Body of pancreas (tissue), 4 donors: ENCODE measurements at places on chromosomes 13 and 19.

DNA sequence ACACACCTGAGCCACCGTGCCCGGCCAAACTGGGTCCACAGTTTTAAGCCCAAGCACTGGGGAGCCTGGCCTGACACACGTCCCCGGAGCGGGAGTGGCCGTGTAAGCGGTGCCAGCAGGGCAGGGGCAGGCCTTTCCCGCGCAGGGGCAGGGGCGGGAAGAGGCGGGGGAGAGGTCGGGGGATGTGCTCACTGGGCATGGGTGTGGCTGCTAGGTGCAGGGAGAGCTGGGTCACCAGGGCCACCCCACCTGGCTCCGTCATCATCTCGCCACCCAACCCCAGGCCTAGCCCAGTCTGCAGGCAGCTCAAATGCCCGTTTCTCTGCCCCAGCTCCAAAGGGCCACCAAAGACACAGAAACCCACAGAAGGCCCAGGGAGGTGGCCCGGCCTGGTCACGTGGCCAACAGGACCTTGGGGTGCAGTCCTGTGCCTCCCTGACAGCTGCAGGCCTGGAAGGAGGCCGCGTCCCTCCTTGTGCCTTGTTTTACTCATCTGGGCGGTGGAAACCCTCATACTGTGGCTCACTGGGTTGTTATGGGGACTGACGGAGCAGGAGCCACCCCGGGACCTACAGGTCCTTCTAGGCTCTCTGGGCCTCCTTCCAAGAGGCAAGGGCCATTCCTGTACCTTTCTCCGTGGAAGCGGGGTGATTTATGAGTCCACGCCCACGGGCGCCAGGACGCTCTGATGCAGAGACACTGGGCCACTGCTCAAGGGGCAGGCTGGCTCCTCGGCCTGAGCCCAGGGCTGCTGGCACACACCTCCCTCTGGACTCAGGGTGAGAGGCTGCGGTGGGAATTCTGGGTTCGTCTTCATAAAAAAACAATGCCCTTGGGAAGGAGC is 27.7 kb downstream of the MAP2K2 start:
- no peak overlapping the region for H3K4me3 ChIP-seq
- no peaks in the 10 kb centered on the region for H3K4me1 ChIP-seq
- DNase-seq: no peak
- peaks cover 17% of the 10 kb centered on the region for H3K36me3 ChIP-seq
- no peaks in the 10 kb centered on the region for H3K27me3 ChIP-seq
- no peak overlapping the region for H3K27ac ChIP-seq

DNA sequence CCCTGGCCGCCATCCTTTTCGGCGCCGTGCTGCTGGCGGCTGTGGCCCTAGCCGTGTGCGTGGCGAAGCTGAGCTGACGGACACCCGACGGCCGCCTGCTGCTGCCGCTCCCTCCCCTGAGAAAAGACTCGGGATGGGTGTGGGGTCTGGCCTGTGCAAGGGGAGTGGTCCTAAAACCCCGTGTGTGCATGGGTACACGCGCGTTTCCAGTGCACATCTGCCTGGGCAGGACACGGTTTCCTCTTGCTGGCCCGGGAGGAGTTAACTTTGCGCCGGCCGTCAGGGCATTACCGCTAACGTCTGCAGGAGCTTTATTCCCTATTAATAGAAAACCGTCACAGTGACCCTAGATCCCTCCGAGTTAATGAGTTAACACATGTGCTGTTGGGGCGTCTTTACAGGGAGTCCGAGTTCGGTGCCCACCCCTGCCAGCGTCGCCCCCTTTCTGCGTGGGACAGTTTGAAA is 1.3 kb downstream of the RGS9BP start:
- no peak overlapping the region for H3K4me3 ChIP-seq
- no peaks in the 10 kb centered on the region for H3K36me3 ChIP-seq
- peaks cover 4% of the 10 kb centered on the region for H3K27me3 ChIP-seq
- H3K27ac ChIP-seq: no peak overlapping the region

DNA sequence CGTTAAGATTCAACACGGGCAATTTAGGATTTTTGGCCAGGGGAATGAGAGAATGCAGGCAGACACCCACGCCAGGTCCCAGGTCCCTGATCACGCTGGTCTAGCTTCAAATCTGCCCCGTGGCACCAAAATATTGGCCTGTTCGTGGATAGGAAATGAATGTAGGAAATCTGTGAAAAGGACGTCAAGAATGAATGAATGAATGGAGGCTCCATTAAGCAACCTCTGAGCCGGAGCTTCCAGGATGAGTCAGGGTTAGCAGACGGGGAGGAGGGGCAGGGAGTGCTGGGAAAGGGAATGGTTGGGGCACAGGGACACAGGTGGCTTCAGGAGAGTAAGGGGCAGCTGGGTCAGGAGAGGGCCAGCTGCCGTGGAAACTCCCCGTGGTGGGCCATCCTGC is 4.2 kb downstream of the SULT2B1 start:
- no peak for DNase-seq
- H3K4me1 ChIP-seq: peaks cover 29% of the 10 kb centered on the region
- no peaks in the 10 kb centered on the region for H3K36me3 ChIP-seq
- H3K4me3 ChIP-seq: no peak overlapping the region
- no peaks in the 10 kb centered on the region for H3K27me3 ChIP-seq
- H3K27ac ChIP-seq: no peak overlapping the region

- H3K4me3 ChIP-seq: no peak overlapping the region
- H3K4me1 ChIP-seq: no peaks in the 10 kb centered on the region
- DNase-seq: no peak
- H3K27me3 ChIP-seq: no peaks in the 10 kb centered on the region
- H3K27ac ChIP-seq: no peak overlapping the region
- no peaks in the 10 kb centered on the region for H3K36me3 ChIP-seq
Measured at GRCh38 chr13:111239764-111240670, 80.4 kb upstream of the TEX29 start.

- no peaks in the 10 kb centered on the region for H3K4me1 ChIP-seq
- no peak overlapping the region for H3K27ac ChIP-seq
- H3K36me3 ChIP-seq: no peaks in the 10 kb centered on the region
- DNase-seq: no peak
Measured at GRCh38 chr13:89393758-89394304, 1722.7 kb downstream of the SLITRK5 start.

DNA sequence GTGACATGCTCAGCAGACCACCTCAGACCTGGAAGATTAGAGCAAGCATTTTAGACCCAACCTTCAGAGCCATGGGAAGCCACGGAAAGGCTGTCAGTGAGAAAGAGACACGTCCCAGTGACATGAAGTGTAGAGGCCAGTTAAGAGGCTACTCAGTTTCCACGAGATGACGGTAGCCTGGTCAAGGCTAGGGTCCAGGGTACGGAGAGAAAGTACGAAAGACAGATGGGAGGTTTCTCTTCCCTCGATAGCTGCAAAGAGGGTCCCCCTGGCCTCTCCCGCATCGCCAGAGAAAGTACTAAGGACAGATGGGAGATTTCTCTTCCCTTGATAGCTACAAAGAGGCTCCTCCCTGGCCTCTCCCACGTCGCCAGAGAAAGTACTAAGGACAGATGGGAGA is 8.6 kb downstream of the ZSCAN5A start:
- H3K36me3 ChIP-seq: no peaks in the 10 kb centered on the region
- no peak overlapping the region for H3K4me3 ChIP-seq
- no peak for DNase-seq

DNA sequence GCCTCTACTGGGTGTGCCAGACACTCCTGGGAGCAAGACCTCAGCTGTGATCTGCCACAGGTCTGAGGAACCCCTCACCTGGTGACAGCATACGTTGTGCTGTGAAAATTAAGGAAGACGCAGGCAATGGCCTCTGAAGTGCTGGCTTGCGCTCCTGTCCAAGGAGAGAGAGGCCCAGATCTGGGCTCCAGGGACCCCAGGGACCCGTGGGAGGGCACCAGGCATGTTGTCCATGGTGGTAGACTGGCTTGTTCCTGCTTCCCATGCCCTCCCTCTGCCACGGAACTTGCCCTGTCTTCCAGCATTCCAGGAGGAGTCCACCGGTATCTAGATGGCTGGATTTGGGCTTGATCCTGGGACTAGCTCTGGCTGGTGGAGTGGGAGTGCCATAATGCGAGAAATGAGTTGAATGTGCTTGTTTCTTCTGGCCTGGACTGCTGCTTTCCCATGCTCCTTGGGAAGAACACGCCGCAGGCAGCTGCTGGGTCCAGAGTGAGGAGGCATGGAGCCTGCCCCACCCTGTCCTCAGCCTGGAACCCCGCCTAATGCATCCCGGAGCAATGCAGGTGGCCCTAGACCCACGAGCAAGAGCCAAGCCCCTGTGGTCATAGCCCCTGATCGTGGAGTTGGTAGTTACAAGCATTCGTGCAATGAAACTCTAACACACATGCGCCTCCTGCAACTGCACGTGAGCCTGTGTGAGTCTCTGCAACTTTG is 190.2 kb downstream of the TEX29 start:
- H3K27ac ChIP-seq: no peak overlapping the region
- no peaks in the 10 kb centered on the region for H3K36me3 ChIP-seq
- H3K27me3 ChIP-seq: no peaks in the 10 kb centered on the region
- no peak for DNase-seq

- H3K4me3 ChIP-seq: peak within 1 kb of the TSS; percentile 75
- peak within 1 kb of the TSS; percentile 77 for H3K27ac ChIP-seq
- H3K4me1 ChIP-seq: peaks cover 4% of the 10 kb centered on the region
- H3K27me3 ChIP-seq: no peaks in the 10 kb centered on the region
- H3K36me3 ChIP-seq: no peaks in the 10 kb centered on the region
Measured at GRCh38 chr19:23758187-23759074, at the start of gene ZNF681. Gene ZNF681, minus strand, starts transcription at chr19:23758891. Its CDS starts 142 bp downstream, at chr19:23758749.

DNA sequence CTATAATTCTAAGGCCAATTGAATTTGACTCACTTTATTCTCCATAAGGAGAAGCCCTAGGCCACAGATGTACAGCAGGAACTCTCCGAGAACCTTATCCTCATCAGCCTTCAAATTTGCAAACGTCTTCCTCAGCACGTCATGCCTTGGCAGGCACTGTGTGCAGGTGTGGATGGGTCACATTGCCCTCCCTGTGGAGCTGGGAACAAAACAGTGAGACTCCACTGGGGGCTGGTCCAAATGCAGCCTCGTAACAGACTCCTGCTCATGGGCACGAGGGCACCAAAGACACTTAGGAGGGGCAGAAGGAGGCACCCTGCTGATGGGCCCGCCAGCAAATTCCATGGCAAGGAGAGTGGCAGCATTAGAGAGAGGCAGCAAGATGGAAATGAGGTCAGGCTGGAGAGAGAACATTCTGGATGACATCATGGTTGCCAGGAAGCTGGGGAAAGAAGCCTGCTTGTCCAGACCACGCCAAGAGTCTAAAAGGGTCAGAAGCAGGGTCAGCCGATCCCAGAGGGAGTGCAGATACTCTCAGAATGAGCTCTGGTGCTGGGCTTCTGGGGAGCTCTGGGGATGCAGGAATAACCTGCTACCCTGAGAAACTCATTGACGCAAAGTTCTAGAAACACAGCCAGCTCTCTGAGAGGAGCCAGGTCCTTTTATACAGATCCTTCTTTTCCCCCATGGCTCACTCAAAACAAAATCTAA is 242.2 kb downstream of the B3GLCT start:
- no peak overlapping the region for H3K27ac ChIP-seq
- H3K27me3 ChIP-seq: no peaks in the 10 kb centered on the region
- H3K36me3 ChIP-seq: no peaks in the 10 kb centered on the region
- peak; percentile 25 for DNase-seq
- no peaks in the 10 kb centered on the region for H3K4me1 ChIP-seq

DNA sequence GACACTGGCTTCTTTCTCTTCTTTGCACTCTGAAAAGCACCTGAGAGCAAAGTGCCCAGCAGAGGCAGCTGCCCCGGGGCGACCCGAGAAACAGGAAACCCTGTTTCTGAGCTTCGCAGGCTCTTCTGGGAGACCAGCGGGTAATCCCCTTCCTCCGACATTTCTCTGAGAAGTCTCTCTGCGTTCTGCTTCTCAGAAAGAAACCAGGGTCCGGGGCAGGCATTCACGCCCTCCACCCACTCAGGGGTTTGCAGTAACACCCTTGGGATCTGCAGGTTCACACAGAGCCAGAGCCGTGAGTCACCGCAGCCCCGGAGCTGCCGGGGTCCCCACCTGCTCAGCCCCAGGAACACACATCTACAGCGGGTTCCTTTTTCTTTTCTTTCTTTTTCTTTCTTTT is 86.0 kb downstream of the GADD45B start:
- H3K4me1 ChIP-seq: no peaks in the 10 kb centered on the region
- no peak for DNase-seq
- no peaks in the 10 kb centered on the region for H3K36me3 ChIP-seq
- H3K27ac ChIP-seq: no peak overlapping the region
- no peak overlapping the region for H3K4me3 ChIP-seq
- no peaks in the 10 kb centered on the region for H3K27me3 ChIP-seq

DNA sequence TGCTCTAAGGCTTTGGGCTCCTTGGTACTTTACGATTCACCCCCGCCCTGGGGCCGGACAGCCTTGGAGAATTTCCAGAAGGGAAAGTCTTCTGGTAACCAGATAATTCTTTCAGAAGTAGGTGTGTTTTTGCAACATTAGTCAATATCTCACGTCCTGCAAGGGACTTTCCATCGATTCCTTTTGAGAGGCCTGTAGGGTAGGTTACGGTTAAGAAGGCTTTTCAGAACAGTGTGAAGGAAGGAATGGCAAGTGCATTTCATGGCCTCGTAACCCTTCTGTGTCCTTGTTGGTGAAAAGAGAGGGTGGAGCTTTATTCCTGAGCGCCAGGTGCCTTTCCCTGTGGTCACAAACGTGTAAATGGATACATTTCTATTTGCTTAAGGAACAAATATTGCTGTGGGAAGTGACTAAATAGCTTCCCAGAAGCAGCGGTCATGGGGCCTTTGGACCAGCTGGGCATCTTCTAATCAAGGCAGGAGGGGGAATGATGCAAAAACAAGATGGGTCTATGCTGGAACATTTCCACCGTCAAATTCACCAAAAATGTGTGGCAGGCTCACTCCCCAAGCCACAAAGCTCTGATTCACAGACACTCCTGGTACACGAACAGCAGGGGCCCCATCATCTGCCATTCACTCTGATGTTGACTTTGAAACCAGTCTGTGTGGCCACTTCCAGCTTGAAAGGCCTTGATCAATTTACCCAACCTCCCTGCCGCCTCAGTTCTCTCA is 99.2 kb downstream of the ANKRD10 start:
- DNase-seq: no peak
- no peak overlapping the region for H3K27ac ChIP-seq
- no peaks in the 10 kb centered on the region for H3K27me3 ChIP-seq

GRCh38 chr19:18097217-18097992 is at the start of gene MAST3:
Gene MAST3, plus strand, starts transcription at chr19:18097778. Its CDS starts 15 bp downstream, at chr19:18097793.
- H3K36me3 ChIP-seq: no peaks in the 10 kb centered on the region
- H3K4me1 ChIP-seq: peaks cover 17% of the 10 kb centered on the region
- peak; percentile 97 for DNase-seq
- peak within 1 kb of the TSS; percentile 40 for H3K4me3 ChIP-seq
- no peaks in the 10 kb centered on the region for H3K27me3 ChIP-seq
- H3K27ac ChIP-seq: no peak within 1 kb of the TSS
